A549 treated with DMSO at 1 μM for 4 hours (cell line): ENCODE measurements at places on chromosomes 11 and 22. TPM values are rescaled to one million over a fixed set of nuclear protein-coding genes. Genes with fewer than 3 reads are reported as not detected.

PVALB gene
- total RNA-seq, result not detected in 5 replicates

SLC22A12 gene
- not detected in 5 replicates for total RNA-seq

CDON gene
- total RNA-seq, result 2.0 to 4.1 TPM (median 3.4 TPM) in 5 replicates

RAG2 gene
- not detected in 5 replicates for total RNA-seq

HORMAD2 gene
- not detected in 5 replicates for total RNA-seq

PNPLA3 gene
- total RNA-seq, result 0.80 to 1.3 TPM (median 0.94 TPM) in 5 replicates

ZNF408 gene
- 14.3 to 21.4 TPM (median 17.2 TPM) in 5 replicates for total RNA-seq

RAC2 gene
- total RNA-seq, result 0.14 to 0.20 TPM (median 0.19 TPM) in 5 replicates

TSPAN32 gene
- total RNA-seq, result not detected in 5 replicates

ASPHD2 gene
- total RNA-seq, result 0.84 to 1.5 TPM (median 1.2 TPM) in 5 replicates

P2RY2 gene
- total RNA-seq, result 8.9 to 12.6 TPM (median 10.4 TPM) in 5 replicates

PGA4 gene
- total RNA-seq, result not detected in 5 replicates

MAPK8IP2 gene
- total RNA-seq, result 2.4 to 4.3 TPM (median 3.7 TPM) in 5 replicates

C11orf86 gene
- total RNA-seq, result 28.5 to 55.5 TPM (median 43.6 TPM) in 5 replicates

KRTAP5-7 gene
- total RNA-seq, result not detected in 5 replicates

EHBP1L1 gene
- total RNA-seq, result 35.8 to 46.9 TPM (median 39.7 TPM) in 5 replicates

DCHS1 gene
- 0.11 to 0.16 TPM (median 0.14 TPM) in 5 replicates for total RNA-seq

SCN2B gene
- not detected in 5 replicates for total RNA-seq

OR6A2 gene
- total RNA-seq, result not detected in 5 replicates

ZNRF3 gene
- total RNA-seq, result 5.6 to 6.9 TPM (median 6.3 TPM) in 5 replicates

GAS2 gene
- total RNA-seq, result 0.56 to 1.3 TPM (median 1.0 TPM) in 5 replicates

TCN1 gene
- 0.09 to 0.45 TPM (median 0.23 TPM) in 5 replicates for total RNA-seq

TLCD5 gene
- 5.7 to 7.9 TPM (median 7.6 TPM) in 5 replicates for total RNA-seq

SULT4A1 gene
- total RNA-seq, result not detected in 5 replicates

DDTL gene
- 1.6 to 1.9 TPM (median 1.7 TPM) in 5 replicates for total RNA-seq

FOLR2 gene
- not detected in 5 replicates for total RNA-seq

GPR83 gene
- 0.03 to 0.16 TPM (median 0.07 TPM) in 5 replicates for total RNA-seq

PHLDA2 gene
- total RNA-seq, result 108 to 163 TPM (median 129 TPM) in 5 replicates

OR52N4 gene
- not detected in 5 replicates for total RNA-seq

USP2 gene
- 0.32 to 0.58 TPM (median 0.38 TPM) in 5 replicates for total RNA-seq

EHF gene
- total RNA-seq, result 0.18 to 1.2 TPM (median 0.59 TPM) in 5 replicates

TMPRSS4 gene
- 0.13 TPM in 1 of 5 replicates, not detected in the others for total RNA-seq

HTR3B gene
- total RNA-seq, result not detected in 5 replicates

THOC5 gene
- total RNA-seq, result 27.1 to 31.7 TPM (median 29.7 TPM) in 5 replicates

CSTF3 gene
- 25.1 to 31.5 TPM (median 31.0 TPM) in 5 replicates for total RNA-seq

GNG3 gene
- total RNA-seq, result not detected in 5 replicates

TPBGL gene
- 0.21 to 0.35 TPM (median 0.24 TPM) in 5 replicates for total RNA-seq
